NCI-H1436 (cell line): ENCODE measurements at places on chromosomes 5 and 9.

- DNase-seq: no peak
Observed at GRCh38 chr5:179834120-179834519, 13.4 kb downstream of the SQSTM1 start.

DNA sequence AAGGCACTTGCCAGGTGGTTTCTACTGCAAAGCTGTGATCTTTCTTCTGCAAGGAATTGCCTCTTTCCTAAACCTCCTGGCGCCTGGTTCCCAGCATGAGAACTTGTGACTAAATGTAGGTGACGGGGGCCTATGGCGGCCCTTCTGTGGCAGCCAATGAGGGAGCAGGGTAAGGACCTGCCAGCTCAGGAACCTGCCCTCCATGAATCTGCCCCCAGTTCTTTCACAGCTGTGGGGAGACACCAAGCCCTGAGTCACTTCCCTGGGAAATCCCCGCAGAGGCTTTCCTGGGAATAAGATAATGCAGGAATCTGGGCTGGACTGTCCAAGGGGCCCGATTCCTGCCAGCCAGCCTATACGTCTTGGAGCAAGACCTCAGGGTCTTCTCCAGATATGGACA is 56.7 kb upstream of the CTNNA1 start:
- DNase-seq: no peak

DNA sequence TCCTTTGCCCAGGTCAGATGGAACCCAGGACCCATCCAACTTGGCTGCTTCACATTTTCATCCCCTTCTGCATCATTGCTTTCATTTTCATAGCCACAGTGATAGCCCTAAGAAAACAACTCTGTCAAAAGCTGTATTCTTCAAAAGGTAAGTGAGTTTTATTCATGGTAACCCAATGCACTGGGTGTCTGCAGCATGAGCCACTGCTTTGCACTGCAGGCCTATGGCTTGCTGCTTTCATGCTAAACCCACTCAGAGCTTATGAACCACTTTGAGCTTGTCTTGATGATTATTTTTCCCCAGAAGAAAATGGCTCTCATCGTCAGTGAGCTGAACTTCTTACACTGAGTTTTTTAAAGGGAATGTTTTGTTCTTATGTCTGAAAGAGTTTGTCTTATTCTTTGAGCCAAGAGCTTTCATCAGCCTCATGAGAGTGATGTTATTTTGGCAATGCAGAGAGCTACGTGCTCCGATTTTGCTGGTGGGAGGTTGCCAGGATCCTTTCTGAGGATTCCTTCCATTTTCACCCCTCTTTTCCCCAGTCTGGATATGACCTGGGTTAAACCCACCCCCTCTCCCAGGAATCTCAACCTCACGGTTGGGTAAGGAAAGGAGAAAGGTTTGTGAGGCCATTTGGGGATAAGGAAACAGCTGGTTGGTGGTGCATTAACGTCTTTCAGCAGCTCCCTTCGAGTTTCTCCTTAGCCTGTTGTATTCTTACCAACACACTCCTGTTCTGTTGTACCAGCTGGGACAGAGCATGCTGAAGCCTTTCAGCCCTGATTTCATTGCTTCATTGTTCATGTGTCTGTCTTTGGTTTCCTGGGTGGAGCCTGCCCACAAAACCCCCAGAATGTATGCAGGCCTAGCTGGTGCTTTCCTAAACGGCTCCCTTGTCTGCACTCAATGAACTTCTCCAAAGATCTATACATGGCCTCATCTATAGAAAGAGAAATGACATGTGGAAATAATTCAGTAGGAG is 47.6 kb downstream of the PDCD1LG2 start:
- no peak for DNase-seq

DNA sequence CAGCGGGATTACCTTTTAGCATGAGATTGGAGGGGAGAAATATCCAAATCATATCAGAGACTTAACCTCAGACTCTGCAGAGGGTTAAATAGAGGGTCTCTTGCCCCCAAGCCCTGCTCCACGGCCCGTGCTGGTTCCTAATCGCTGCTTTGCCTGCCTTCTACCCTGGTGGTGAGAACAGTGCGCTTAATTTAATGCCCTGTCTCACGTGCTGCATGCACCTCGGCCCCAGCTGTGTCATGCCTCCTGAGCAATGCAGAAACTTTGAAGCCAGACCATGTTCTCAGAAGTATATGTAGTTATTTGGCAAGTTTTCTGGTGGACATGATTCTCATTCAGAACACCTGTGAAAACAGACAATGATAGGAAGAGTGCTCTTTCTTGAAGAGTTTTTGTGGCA is 1.4 kb downstream of the OTULIN start:
- DNase-seq: no peak

- DNase-seq: no peak
Observed at GRCh38 chr9:135370411-135371375, 108.9 kb upstream of the PPP1R26 start.

- DNase-seq: no peak
Observed at GRCh38 chr5:74209571-74209970, 431.0 kb downstream of the ENC1 start.

DNA sequence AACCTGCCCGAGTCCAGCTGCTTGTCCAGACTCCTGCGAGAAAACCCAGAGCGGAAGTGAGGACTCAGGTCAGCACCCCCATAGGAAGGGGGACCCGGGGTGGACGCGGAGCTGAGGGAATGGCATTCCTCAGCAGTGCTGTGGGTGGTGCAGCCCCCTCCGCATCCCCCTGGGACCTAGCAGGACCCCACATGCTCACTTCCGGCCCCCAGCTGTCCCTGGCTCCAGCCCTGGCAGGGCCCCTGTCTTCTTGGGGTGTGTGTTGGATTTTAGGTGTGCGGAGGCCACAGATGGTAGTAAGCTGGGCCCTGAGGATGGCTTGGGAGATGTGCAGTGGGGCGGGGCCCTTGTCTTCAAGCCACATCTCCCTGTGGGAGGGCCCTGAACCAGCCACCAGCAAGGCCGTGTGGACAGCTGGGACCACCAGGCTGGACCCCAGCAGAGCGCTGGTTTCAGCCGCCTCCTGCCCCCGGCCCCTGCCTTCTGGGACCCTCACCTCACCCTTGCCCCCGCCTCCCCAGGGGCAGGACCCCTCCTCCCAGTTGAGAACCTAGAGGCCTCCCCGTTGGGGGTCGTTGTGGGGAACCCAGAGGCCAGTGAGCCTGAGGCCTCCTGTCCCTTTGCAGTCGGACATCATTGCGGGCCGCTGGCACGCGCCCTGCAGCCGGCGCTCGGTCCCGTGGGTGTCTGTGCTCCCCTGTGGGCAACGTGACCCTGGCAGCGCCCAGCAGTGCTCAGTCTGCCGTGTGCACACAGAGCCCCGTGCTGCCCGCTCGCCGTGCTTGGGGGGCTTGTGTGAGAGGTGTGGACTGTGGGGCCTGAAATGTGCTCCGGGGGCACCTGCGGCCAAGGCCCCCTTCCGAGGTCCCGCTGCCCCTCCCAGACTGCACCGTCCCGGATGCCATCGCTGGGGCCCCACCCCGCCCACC is 10.8 kb upstream of the SLC9A3 start:
- no peak for DNase-seq

GRCh38 chr5:149188383-149188782 is 47.1 kb downstream of the ABLIM3 start:
- DNase-seq: no peak

- DNase-seq: no peak
Observed at GRCh38 chr9:130854092-130854491, 19.0 kb downstream of the ABL1 start.

DNA sequence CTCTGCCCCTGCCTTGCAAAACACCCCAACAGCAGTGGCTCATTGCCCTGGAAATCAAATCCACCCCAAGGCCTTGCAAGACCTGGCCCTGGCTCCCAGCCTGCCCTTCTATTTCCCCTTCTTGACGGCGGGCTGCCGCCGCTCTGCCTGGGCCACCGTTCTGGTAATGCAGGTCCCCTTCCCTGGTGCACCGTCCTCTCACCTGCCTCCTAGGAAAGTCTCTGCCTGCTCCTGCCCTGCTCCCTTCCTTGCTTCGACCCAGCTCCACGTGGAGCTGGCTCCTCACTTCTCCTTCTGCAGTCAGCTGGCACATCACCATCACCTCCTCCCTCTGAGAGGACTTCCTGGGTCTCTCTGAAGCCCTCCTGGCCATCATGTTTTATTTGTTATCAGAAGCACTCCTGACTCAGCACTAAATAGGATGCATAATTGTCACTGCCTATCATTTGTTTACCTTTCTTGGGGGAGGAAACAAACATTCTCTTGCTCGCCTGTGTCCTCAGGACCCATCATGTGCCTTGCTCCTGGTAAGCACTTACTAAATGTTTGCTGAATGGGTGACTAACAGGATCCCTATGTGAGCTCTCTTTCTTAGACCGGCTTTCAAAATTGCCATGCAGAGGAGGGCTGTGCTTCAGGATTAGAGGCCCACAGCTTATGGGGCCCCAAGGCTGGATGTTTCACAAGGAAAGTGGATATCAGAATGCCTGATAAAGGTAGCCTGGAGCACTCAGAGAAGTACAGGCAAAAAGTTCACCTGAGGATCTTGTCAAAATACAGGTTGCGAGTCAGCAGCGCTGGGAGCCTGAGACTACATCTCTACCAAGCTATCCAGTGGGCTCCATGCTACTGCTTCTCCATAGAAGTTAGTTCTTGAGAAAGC is 19.6 kb upstream of the C5orf47 start:
- no peak for DNase-seq

- no peak for DNase-seq
Observed at GRCh38 chr5:88677376-88677895, 205.5 kb downstream of the MEF2C start.

GRCh38 chr9:90433398-90433941 is 209.2 kb downstream of the DIRAS2 start:
- DNase-seq: no peak

GRCh38 chr9:94870793-94871558 is 144.5 kb downstream of the AOPEP start:
- no peak for DNase-seq

DNA sequence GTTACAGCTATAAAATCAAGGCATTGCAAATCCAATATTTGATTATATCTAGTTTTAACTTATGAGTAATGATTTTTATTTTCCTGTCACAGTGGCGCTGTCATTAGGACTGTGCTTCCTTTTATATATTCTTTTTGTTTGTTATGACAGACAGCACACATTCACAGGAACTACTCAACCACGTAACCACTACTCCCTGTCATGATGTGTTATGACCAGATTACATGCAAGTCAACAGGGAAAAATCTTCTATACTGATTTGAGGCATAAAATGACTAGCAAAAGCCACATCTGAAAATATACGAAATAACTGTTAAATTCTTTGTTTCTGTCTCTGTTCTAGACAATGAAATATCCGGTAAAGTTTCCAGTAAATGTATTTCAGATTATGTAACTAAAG is 25.4 kb downstream of the SREK1 start:
- DNase-seq: no peak

GRCh38 chr9:113514061-113514460 is 50.5 kb downstream of the RGS3 start:
- no peak for DNase-seq

DNA sequence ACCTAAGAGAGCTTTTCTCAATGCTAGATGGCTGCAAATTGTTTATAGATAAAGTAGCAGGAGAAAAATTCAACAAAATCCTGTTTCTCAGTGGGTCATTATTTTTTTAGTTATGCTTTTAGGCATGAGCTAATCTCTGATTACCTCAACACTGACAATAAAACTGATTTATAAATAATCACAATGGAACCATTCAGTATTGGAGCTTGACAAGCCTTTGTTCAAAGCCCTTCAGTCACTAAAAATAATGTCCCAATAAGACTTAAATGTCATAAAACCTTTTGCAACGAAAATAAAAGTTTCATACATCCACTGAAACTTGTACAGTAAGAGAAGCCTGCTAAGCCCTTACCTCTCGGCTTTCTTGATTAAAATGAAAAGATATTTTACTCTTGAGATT is 27.2 kb downstream of the PTPDC1 start:
- DNase-seq: no peak

GRCh38 chr5:132369474-132370180 is at the start of gene SLC22A5:
Gene SLC22A5 (plus strand): TSS chr5:132369710. CDS start chr5:132369973, 263 bp downstream.
- DNase-seq: peak; percentile 45

DNA sequence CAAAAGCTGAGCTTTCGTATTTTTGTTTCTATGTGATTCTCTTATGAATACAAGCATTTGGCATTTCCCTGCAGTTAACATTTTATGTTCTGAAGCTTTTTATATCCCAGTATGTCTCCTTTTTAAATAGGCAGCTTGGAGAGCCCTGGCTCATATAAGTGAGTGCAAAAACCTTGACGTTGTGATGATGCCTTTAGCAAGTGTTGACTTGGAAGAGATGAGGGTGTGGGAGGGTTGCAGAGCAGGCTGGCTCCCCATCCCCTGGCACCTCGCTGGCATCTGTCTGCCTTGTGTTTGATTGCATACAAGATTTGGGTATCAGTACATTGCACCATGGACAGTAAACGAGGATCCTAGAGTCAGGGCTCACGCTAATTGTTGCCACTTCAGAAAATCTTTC is 42.1 kb upstream of the DIRAS2 start:
- no peak for DNase-seq

GRCh38 chr9:73173557-73174329 is 22.1 kb downstream of the ANXA1 start:
- DNase-seq: no peak

- DNase-seq: no peak
Observed at GRCh38 chr5:81409896-81410295, 16.0 kb upstream of the ACOT12 start.

DNA sequence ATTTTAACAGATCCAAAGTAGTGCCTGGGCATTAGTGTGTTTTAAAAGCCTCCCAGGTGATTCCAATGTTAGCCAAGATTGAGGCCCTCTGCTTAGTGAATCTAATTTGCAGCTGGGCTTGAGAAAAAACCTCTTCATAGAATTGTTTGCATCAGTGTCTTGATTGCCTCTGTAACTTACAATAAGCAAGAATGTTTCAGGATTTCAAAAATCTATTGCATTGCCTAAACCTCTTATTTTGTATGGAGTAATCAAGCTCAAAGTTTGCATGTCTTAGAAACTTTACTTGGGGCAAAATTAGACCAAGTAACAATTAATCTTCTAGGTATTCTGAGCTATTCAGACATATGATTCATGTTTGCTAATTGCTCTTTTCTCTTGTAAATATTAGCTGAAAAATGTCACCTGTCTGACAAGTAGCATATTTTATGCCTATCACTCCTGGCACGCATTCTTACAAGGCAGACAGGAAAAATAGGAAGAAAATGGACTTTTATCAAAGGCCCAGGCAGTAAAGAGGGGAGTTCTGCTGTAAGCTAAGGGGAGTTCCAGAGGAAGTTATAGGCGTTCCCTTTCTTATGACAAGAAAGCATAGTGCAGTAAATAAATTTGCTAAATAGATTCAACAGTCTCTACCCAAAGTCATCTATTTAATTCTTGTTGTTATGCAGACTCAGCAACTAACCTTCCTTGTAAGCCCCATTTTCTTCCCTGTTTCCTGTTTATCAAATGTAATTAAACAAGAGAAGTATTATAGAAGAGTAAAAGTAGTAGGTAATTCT is 21.0 kb downstream of the PDCD1LG2 start:
- DNase-seq: no peak

DNA sequence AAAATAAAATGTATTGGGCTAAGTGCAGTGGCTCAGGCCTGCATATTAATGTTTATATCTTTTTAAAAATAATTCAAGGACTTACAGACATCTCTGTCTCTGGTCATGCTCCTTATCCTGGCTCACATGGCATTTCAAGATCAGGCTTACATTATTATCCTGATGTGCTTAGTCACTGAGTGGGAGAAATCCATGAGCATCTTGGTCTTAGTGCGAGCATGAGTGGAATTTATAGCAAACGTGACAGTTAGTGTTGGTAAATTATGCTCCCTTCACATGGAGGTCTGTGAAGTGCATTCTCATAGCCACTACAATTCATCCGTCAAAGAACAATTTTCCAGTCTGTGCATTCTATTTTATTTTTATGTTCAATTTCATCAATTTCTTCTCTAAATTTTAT is 237.8 kb upstream of the EDIL3 start:
- DNase-seq: no peak

- no peak for DNase-seq
Observed at GRCh38 chr5:118863345-118863744, 125.0 kb downstream of the DTWD2 start.

- no peak for DNase-seq
Observed at GRCh38 chr5:35762368-35762767, 94.3 kb upstream of the IL7R start.
